ENCODE measurements at places on chromosomes 6 and 20.
A peak's percentile ranks its signal among the peaks of the same experiment; 100 is the strongest.

- DNase-seq = no peak
Observed at GRCh38 chr6:39417440-39417839, 94.9 kb upstream of the KCNK16 start.

GRCh38 chr6:45540375-45540920 is 162.7 kb upstream of the SUPT3H start:
- no peak for DNase-seq

GRCh38 chr20:39004508-39004907 is 42.4 kb downstream of the DHX35 start:
- DNase-seq = no peak

GRCh38 chr6:77011929-77012545 is 451.3 kb downstream of the HTR1B start:
- DNase-seq = no peak

GRCh38 chr6:32096087-32096393 is 13.1 kb downstream of the TNXB start:
- DNase-seq = no peak

- DNase-seq = no peak
Observed at GRCh38 chr6:39075010-39075686, 26.6 kb downstream of the GLP1R start.

DNA sequence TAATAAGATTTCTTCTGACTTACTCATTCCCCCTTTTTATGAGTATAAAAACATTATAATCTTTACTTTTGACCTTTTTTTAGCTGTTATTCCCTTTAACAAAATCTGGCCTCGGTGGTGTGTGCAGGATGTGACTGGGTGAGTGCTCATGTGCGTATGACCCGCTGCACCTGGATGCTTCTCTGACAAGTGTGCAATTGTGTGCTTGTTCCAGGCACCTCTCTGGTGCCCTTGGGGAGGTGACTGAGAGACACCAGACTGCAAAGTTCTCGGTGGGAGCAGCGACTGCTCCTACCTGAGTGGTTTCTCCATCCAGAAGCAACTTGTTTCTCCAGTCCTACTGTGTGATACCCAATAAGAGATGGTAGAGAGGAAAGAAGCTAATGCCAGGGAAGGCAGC is 65.0 kb downstream of the ISM1 start:
- no peak for DNase-seq

- no peak for DNase-seq
Observed at GRCh38 chr6:128731249-128732165, 151.4 kb upstream of the LAMA2 start.

DNA sequence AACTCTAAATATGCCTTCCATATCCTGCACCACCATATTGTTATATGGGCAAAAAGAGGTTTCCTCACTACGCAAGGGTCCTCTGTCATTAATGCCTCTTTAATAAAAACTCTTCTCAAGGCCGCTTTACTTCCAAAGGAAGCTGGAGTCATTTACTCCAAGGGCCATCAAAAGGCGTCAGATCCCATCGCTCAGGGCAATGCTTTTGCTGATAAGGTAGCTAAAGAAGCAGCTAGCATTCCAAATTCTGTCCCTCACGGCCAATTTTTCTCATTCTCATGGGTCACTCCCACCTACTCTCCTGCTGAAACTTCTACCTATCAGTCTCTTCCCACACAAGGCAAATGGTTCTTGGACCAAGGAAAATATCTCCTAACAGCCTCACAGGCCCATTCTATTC is 30.3 kb upstream of the ZBTB22 start:
- no peak for DNase-seq

GRCh38 chr20:51456511-51457509 is 85.7 kb downstream of the NFATC2 start:
- DNase-seq = peak; percentile 90

GRCh38 chr6:132950566-132950965 is 136.2 kb downstream of the RPS12 start:
- DNase-seq = no peak

- DNase-seq = no peak
Observed at GRCh38 chr20:21092806-21093205, 13.4 kb downstream of the LINC00237 start.

DNA sequence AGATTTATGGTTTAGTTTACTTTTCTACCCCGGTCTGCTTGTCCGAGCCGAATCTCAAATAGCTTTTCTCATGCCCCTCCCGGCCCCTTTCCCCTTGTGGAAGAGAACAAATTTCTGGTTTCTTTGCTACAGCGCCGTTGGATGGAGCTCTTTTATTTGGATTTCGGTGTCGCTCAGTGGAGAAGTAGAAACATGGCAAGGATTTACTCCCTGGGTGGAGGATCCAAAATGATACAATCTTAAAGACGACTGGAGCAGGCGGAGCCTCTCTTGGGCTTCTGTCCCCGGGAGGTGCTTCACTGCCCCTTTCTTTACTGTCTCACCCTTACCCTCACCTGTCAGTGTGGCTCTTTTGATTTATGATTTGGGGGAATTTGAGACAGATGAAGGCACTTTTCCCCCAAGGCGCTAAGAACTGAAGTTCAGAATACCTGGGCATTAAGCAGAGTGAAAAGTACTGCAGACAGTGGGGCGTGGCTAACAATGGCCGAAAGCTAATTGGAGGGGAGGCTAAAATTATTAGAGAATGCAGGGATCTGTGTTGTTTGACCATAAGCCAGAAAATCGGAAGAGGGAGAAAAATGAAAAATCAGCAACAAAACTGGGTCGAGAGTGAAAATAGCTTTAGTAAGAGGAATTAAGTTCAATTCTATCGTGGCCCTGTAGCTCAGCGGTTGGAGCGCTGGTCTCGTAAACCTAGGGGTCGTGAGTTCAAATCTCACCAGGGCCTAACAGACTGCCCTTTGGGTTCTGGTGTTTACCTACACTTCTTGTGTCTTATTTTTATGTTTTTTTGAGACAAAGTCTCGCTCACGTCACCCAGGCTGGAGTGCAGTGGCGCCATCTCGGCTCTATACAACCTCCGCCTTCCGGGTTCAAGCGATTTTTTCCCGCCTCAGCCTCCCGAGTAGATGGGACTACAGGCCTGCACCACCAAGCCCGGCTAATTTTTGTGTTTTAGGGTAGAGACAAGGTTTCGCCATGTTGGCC is 145.1 kb upstream of the ZNF184 start:
- DNase-seq = no peak

DNA sequence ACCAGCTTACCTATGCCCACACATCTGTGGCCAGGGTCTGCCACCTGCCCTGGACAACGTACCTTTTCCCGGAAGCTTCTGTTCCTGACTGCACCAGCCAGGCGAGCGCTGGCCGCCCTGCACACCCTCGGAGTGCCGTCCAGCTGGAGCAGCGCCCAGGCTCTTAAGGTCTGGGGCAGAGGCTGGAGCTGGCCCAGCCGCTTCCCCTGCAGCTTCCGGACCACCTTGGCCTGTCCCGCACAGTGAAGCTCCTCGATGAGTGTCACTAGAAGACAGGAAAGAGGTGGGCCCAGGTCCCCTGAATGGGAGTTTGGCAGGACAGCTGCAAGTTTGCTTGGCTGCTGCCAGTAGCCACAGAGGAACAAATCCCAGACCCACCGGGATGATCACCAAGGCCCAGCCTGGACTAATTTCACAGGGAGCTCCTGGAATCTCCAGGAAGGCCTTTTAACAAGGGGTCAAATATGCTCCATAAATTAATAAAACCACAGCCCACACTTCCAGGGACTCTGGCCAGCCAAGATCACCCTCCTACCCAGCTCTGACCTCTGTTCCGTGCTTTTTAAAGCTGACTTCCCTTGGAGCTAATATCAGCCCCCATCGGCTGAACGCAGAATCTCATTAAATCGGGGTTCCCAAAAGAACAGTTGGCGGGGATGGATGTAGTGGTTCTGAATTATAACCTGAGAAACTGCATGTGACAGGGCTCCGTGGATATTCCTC is 82.3 kb downstream of the PTPN1 start:
- DNase-seq = no peak

- DNase-seq = no peak
Observed at GRCh38 chr20:62568045-62568389, 74.3 kb upstream of the SLCO4A1 start.

GRCh38 chr20:47775039-47775438 is 10.2 kb downstream of the SULF2 start:
- DNase-seq = no peak

- DNase-seq = no peak
Observed at GRCh38 chr20:63106108-63106764, 99.5 kb upstream of the BHLHE23 start.

GRCh38 chr6:148358196-148358785 is 15.7 kb downstream of the SASH1 start:
- DNase-seq = no peak

DNA sequence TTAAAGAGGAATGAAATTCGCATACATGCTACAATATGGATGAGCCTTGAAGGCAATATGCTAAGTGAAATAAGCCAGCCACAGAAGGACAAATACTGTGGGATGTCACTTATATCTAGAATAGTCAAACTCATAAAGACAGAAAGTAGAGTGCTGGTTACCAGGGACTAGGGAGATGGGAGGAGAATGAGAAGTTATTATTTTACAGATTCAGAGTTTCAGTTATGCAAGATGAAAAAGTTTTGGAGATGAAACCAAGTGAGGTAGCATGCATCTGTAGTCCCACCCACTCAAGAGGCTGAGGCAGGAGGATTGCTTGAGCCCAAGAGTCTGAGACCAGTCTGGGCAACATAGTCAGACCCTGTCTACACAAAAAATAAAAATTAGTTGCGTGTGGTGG is 82.5 kb upstream of the ARID1B start:
- no peak for DNase-seq

GRCh38 chr20:37934634-37935375 is 31.9 kb downstream of the VSTM2L start:
- no peak for DNase-seq

- DNase-seq = no peak
Observed at GRCh38 chr6:158536891-158537798, 22.7 kb upstream of the TMEM181 start.

DNA sequence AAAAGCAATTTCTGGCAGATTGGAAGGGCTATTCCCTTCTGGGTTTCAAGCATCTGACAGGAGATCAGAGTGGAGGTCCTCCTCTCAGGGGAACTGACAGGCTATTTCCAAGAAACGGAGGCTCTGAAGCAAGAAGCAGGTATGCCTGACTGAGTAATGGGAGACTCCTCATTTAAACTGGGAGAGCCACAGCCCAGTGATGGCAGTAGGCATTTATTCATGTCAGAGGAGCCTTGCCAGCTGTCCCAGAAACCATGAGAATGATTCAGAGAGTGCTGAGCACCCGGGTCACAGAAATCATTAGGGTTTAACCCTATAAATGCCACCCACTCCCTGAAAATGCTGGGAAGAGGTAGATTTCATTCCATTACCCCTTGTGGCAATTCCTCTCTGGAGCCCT is 247.5 kb upstream of the RNF217 start:
- DNase-seq = no peak

GRCh38 chr6:13034316-13034715 is 294.0 kb downstream of the TBC1D7 start:
- no peak for DNase-seq

GRCh38 chr20:62198496-62198895 is 15.7 kb downstream of the MTG2 start:
- DNase-seq = no peak

GRCh38 chr20:50717312-50717711 is 14.1 kb upstream of the PARD6B start:
- no peak for DNase-seq

GRCh38 chr20:35610833-35611427 is 4.7 kb upstream of the SPAG4 start:
- no peak for DNase-seq

DNA sequence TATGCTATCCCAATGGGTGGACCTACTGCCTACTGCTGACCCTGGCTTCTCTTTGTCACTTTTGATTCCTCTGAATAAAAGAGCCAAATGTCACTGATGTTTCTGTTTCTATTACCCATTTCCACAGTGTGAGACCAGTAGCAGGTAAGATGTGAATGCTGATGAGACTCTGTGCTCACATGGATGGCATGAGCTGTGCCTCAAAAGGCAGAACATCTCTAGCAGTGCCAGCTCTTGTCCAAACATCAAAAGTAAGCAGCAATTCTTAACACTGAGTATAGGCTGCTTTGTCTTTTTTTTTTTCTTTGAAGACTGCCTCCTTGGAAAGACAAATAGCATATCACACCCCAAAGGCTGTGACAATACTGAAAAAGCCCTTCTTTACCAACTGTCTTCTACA is 459.2 kb upstream of the RUNX2 start:
- no peak for DNase-seq

DNA sequence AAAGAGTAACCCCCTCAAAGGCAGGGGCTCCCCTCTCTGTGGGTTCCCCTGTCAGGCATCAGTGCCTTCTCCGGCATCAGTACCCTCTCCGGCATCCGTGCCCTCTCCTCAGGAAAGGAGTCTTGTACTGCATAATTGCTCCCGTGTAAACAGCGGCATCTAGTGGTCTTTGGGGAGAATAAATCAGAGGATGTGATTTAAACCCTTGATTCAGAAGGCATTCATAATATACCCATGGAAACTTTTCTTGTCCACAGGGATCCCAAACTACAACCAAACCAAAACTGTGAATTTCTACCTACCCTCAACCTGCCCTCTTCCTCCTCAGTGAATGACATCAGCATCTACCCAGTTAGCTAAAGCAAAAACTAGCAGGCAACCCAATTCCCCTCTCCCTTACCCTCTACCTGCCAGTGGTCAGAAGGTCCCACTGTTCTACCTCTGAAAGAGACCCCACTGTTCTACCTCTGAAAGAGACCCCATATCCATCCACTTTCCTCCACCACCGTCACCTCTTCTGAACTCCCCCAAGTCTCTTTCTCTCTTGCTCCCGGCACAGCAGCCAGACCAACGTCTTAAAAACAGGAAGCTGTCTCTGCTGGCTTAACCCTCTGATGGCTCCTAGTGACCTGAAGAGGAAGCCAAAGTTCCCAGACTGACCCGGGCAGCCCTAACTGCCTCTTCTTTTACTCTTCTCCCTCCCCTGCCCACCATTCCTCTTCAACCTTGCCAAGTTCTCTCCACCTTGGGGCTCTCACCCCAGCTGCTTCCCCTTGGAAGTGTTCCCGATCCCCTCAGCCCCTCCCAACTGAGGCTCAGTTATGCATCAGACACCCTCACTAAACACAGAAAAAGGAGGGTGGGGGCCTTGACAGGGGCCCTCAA is 27.2 kb downstream of the UBE2V1 start:
- peak; percentile 23 for DNase-seq

- DNase-seq = no peak
Observed at GRCh38 chr20:37309936-37310590, 20.6 kb downstream of the MANBAL start.

DNA sequence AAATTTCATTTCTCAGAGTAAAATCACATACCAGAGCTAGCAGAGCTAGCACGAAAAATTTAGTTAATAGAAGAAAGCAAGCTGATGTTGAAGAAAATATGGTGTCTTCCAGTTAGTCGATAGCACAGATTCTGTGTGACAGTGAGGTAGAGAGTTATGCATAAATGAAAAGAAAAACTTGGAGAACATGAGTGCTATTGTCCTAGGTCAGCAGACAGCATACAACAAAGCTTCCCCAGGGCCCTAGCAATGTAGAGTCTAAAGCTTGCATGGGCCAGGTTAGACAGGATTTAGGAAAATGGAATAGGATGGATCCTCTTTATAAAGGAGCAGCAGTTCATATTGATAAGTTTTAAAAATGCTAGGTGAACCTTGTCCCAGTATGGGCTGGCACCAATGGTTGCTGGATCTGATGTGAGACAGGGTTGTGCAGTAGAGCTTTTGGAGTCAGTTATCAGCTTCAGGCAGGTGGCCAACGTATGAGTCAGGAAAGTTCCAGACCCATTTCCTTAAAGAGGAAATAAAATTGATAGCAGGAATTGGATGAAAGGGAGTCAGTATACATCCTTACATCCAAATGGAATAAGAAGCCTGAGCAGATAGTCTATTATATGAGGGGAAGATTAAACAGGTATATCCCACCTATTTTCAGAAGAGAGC is 277.2 kb downstream of the FRK start:
- no peak for DNase-seq

- peak; percentile 7 for DNase-seq
Observed at GRCh38 chr6:53107091-53107490, 41.5 kb downstream of the GCM1 start.
